ENCODE measurements at places on chromosomes 5 and 9.

GRCh38 chr5:92704590-92704989 is 876.4 kb downstream of the NR2F1-AS1 start:
- no peak for DNase-seq

DNA sequence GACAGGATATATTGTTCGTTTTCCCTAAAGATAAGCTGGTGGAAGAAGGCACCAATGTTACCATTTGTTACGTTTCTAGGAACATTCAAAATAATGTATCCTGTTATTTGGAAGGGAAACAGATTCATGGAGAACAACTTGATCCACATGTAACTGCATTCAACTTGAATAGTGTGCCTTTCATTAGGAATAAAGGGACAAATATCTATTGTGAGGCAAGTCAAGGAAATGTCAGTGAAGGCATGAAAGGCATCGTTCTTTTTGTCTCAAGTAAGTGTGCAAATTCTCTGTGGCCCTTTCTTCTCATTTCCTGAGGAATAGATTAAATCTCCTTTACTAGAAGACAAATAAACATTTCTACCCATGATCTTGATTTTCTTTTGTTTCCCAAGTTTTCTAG is 38.0 kb downstream of the OSMR start:
- peak; percentile 5 for DNase-seq

GRCh38 chr5:14810928-14811572 is 60.5 kb downstream of the ANKH start:
- DNase-seq, result no peak

GRCh38 chr5:91345461-91345860 is 37.7 kb downstream of the ARRDC3 start:
- no peak for DNase-seq

DNA sequence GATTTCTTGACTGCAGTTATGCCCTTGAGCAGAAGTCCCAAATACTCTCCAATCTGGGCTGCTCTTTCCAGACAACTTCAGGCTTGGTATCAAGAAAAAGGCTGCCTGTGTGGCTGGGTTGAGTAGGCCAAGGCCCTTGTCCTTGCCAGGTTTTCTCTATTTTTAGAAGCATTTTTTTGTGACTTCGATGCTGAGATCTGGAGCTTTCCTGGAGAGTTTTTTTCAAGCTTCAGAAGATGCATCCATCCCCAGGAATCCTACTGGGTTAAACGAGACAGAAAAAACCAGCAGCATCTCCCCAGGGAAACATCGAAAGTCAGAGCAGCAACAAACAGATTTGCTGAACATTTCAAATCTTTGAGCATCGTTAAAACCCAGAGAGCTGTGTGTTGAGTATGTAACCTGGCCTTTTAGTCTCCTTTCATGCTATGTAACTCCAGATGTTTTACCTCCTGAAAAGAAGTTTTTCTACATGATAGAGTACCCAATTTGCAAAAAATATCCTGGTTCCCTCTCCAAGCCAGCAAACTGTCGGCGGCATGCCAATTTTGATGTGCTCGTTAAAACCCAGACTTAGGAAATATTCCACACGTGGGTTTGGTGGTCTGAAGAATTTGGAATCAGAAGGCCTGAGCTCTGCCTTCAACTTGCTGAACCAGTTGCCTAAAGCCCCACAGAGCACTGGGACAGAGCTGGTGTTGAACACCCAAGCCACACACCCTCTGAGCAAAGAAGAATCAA is 98.1 kb upstream of the ALDH1B1 start:
- no peak for DNase-seq

- DNase-seq, result no peak
These were observed 375.1 kb downstream of the CHSY3 start for GRCh38 chr5:130279386-130279785.

DNA sequence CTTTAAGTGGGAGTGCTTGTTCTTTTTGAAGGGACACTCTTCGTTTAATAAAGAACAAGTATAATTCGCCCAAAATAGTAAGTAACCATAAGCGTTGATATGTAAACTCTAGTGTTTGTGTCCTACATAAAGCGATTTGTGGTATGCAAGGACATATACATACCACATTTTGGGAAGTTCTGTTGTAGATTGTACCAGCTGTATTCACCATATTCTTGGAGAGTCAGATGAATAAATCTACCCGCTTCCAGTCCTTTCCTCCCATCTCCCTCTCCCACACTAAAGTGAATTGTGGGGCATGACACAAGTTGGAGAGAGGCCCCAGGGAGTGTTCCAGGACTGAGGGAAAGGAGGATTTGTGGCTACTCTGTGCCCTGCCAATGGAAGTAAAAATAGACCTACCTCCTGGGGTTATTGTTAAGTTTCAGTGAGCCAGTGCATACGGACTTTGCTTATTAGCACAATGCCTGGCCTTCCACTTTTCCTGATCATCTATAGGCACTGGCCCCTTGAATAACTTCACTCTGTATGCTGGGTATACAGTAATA is 40.6 kb downstream of the ARHGAP26 start:
- no peak for DNase-seq

- DNase-seq, result peak; percentile 65
These were observed at the start of gene PCDHB3 for GRCh38 chr5:141100243-141100805. Gene PCDHB3, plus strand, starts transcription at chr5:141100473. Its CDS starts 177 bp downstream, at chr5:141100650.

DNA sequence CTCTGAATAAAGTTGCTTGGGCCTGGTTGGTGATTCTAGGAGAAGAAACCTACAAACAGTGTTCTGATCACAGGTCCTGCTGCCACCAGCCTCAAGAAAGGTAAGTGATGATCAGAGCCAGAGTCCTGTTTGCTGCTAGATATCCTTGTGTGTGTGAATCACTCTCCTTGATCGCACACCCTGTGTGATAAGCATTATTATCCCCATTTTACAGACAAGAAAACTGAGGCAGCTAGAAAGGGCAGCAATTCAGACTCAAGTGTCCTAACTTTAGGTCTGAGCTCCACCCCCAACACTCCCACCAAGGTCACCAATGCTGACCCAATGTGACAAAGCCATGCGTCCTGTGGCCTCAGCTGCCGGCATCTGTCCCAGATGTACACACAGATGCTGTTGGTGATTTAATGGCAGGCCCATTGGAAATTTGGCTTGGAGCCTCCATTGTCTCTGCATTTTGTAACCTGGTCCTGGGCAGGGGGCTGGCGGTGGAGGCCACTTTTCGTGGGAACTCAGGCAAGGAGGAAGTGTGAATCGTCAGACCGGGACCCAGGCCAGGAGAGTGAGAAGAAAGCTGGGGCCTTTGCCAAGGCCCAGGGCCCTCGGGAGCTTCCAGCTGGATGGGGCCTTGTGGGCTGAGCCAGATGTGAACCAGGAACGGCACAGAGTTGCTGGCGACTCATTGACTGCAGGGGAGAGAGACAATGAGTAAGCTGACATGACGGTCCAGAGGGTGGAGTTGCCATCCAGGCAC is 29.8 kb upstream of the GGTA1 start:
- no peak for DNase-seq

DNA sequence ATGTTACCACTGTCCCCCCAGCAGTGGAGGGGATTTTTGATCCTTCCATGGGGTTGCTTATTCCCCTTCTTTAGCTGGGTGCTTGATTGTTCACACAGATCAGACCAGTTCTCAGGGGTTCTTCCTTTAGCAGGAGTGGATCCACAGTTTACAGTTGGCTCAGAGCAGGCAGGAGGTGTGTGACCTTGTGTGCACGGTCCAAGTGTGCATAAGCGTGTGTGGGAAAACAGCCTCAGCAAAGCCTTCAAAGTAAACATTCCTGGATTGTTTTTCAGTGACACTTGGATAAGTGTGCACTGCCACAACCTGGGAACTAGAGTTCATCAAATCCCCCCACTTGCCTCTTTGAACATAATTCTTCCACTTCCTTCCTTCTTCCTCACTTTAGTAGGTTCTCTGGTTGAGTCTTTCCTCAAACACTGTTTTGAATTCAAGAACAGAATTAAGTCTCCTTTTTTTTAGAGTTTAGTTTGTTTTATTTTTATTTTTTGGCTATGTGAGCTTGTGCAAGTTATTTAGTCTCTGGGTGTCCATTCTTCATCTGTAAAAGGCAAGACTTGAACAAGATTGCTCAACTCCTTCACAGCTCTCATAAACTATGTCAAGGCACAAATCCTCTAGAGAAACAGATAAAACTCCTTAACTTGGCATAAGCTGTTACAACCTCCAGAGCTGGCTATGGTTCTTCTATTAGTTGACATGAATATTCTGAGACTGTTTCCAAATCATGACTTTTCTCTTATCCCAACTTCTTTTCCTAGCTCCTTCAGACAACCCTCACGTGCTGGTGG is 78.0 kb downstream of the OSMR start:
- no peak for DNase-seq

GRCh38 chr9:97853844-97854695 is 1.0 kb downstream of the FOXE1 start:
- peak; percentile 88 for DNase-seq

GRCh38 chr5:88888291-88888690 is 5.3 kb upstream of the MEF2C start:
- no peak for DNase-seq

- no peak for DNase-seq
These were observed 247.5 kb downstream of the PCSK5 start for GRCh38 chr9:76137931-76138330.

- DNase-seq, result no peak
These were observed 33.0 kb upstream of the PRSS3 start for GRCh38 chr9:33762343-33762742.

DNA sequence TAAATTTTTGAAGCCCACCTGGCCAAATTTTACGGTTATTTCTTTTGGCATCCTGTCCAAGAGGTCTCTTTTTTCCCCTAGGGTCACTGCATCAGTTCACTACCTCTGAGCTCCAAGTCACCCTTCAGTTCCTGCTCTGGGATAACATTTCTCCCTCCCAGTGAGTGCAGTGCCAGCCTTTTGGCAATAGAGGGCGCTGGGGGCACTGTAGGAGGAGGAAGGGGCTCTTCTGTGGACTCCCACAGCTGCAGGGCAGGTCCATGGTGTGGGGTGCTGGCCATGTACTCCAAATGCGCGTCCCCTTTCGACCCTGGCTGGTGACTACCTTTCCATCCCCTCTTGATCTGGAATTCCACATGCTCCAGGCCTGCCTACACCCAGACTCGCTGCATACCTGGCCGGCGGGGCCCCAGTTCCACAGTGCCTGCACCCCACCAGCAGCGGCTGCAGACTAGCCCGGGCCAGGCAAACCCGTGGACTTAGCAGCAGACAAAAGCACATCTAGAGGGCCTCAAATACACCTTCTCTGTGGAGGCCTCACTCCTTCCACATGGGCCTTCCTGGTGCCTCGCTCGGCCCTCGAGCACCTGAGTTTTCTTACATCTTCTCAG is 20.3 kb upstream of the NINJ1 start:
- peak; percentile 83 for DNase-seq

DNA sequence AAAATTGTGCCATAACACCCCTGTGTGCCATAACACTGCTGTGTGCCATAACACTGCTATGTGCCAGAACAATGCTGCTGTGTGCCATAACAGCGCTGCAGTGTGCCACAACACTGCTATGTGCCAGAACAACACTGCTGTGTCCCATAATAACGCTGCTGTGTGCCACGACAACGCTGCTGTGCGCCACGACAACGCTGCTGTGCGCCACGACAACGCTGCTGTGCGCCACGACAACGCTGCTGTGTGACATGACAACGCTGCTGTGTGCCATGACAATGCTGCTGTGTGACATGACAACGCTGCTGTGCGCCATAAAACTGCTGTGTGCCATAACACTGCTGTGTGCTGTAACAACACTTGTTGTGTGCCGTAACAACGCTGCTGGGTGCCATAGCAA is 25.9 kb downstream of the CFAP90 start:
- no peak for DNase-seq

DNA sequence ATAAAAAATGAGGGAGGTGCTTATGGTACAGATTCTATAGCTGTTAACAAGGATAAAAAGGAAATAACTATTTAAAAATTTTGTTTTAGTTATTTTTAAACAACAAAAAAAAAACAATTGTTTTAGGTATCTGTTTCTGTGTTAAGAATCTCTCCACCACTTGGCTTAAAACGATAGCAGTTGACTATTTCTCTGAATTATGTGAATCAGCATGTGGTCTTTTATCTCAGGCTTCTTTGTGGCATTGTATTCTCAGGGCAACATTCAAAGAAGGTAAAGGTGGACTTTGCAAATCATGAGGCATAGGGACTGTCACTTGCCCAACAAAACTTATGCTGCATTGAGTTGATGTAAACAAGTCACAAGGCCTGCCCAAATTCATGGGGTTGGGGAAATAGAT is 55.2 kb downstream of the ERBIN start:
- DNase-seq, result no peak

- peak; percentile 80 for DNase-seq
These were observed 763 bp downstream of the TJP2 start for GRCh38 chr9:69174616-69175463.

GRCh38 chr5:83370957-83371356 is 100.6 kb upstream of the VCAN start:
- DNase-seq, result no peak

GRCh38 chr5:66118304-66118703 is 25.8 kb upstream of the SREK1 start:
- DNase-seq, result no peak
